ENCODE measurements at places on chromosomes 11 and 22. TPM values are rescaled to one million over a fixed set of nuclear protein-coding genes. Genes with fewer than 3 reads are reported as not detected.

GRCh38 chr11:1926156-1927025 lies 6.9 kb downstream of the TNNT3 start:
- DNase-seq = no peak

CABP4 gene
- total RNA-seq = not detected

RNF141 gene
- total RNA-seq = 12.9 TPM

GRCh38 chr22:29871684-29872083 lies 11.3 kb upstream of the MTMR3 start:
- no peak for DNase-seq

GRCh38 chr22:32625985-32626384 lies 151.4 kb downstream of the FBXO7 start:
- no peak for DNase-seq
